Purkinje cell (primary cell): ENCODE measurements at places on chromosomes 12 and 14. TPM values are rescaled to one million over a fixed set of nuclear protein-coding genes. Genes with fewer than 3 reads are reported as not detected.

Gene NOPCHAP1
- 34.4 and 42.0 TPM in 2 replicates for polyA plus RNA-seq

Gene LALBA
- polyA plus RNA-seq = not detected in 2 replicates

Gene HOXC12
- not detected in 2 replicates for polyA plus RNA-seq

Gene KRT5
- polyA plus RNA-seq = not detected in 2 replicates

Gene KCNJ8
- 3.9 and 4.6 TPM in 2 replicates for polyA plus RNA-seq

Gene ARID2
- polyA plus RNA-seq = 33.0 and 35.9 TPM in 2 replicates

Gene CNOT2
- 56.8 and 62.7 TPM in 2 replicates for polyA plus RNA-seq

Gene ADAM21
- 1.1 and 2.4 TPM in 2 replicates for polyA plus RNA-seq

Gene JDP2
- 0.82 and 1.3 TPM in 2 replicates for polyA plus RNA-seq

Gene SPIC
- polyA plus RNA-seq = not detected in 2 replicates

Gene RTL1
- polyA plus RNA-seq = not detected in 2 replicates

Gene ITPR2
- 9.3 and 10.9 TPM in 2 replicates for polyA plus RNA-seq

Gene PTHLH
- polyA plus RNA-seq = 31.3 and 32.7 TPM in 2 replicates

Gene ATF7IP
- polyA plus RNA-seq = 12.3 and 40.5 TPM in 2 replicates

Gene SDR9C7
- 0.54 TPM in 1 of 2 replicates, not detected in the other for polyA plus RNA-seq

Gene GPR84
- polyA plus RNA-seq = not detected in 2 replicates

Gene SRRM4
- polyA plus RNA-seq = 3.3 and 4.1 TPM in 2 replicates

Gene RNU6-8
- polyA plus RNA-seq = not detected in 2 replicates
